ENCODE measurements at places on chromosomes 6 and 20. TPM values are rescaled to one million over a fixed set of nuclear protein-coding genes. Genes with fewer than 3 reads are reported as not detected.
A peak's percentile ranks its signal among the peaks of the same experiment; 100 is the strongest.

DNA sequence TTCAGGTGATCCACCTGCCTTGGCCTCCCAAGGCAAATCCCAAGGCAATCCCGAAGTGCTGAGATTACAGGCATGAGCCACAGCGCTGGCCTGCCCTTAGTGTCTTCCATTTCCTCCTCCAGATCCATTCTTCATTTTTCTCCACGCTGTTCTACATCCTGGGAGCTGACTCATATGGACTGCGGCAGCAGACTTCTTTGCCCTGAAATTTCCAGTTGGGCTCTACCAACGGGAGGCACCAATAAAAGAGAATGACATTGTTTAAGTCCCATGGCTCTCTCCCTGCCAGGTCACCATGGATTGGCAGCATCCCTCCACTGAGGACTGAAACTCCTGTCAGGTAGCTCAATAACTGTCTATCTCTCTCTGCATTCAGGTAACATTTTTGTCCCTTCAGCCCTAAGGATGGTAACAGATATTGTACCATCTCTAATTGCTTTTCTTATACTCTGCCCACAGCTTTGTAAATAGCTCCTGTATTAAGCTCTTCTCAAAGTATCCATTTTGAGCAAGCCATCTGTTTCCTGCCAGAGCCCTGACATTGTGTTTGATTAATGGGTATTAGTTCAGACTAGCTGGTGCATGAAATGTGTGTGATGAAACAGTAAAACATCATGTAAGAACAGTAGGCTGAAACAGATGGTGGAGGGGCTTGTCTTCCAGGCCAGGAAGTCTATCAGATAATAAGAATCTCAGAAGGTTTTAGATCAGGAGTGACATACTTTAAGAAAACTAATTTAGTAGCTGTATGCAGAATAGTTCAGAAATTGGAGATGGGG, 3.6 kb downstream of the TBCC start:
- H3K36me3 ChIP-seq, result peaks cover 11% of the 10 kb centered on the region
- no peaks in the 10 kb centered on the region for H3K27me3 ChIP-seq
- peak overlapping the region; percentile 92 for H3K4me3 ChIP-seq

DNA sequence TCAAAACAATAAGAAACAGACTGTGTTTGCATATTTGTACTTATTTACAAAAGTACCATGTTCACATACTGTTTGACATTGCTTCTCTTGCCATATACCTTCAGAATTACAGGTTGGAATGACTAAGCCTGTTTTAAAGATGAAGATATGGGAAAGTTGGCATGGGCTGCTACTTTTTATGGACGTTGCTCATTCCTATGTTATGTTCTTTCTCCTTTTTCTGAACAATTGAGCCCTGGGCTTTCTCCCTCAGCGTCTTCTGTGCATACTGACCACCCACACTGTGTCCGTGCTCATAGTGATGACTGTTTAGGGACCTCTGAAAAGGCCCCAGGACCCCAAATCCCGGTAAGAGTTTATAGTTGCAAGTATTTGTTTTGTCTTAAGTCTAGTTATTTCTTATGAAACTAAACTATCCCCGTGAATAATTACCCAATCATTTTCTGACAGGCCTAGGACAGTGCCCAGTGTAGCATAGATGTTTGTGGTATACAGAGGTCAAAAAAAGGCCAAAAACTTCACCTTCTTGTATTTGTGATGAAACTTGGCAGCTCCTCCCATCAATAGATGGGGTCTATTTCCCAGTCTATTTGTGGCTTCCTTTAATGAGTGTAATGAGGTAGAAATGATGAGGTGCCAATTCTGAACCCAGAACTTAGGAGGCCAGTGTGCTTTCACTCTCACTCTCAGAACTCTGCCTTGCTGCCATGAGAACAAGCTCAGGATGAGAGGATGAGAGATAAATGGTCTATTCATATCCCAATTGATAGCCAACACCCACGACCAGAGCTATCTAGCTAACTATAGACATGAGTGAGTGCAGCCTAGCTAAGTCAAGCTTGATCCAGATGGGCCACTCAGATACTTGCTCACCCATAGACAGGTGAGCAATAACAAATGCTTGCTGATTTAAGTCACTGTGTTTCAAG, 40.9 kb downstream of the GSTA4 start:
- no peaks in the 10 kb centered on the region for H3K36me3 ChIP-seq
- no peak overlapping the region for H3K27ac ChIP-seq
- DNase-seq, result no peak
- H3K27me3 ChIP-seq, result 0 out of 2 replicates have a peak, but pooled peaks cover 3% of the 10 kb centered on the region

- no peaks in the 10 kb centered on the region for H3K36me3 ChIP-seq
- no peaks in the 10 kb centered on the region for H3K4me1 ChIP-seq
Observed at GRCh38 chr20:35226884-35227681, 593 bp downstream of the MMP24 start.

DNA sequence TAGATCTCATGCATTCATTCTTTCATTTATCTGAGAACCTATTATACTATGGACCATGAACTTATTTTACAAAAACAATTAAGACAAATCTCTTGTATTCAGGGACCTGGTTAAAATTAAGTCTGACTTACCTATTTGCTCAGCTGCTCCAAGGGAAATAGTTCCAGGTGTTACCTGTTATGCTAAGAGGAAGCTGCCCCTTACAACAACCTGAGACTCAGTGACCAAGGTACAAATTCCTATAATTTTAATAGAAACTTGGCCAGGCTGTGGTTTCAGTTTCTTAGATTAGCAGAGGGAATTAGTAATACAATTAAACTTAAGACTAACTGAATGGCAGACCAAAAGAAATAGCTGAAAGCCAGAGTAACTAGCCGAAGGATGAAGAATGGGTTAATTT, 48.2 kb upstream of the GMPR start:
- DNase-seq, result no peak
- H3K4me1 ChIP-seq, result peaks cover 4% of the 10 kb centered on the region
- H3K27ac ChIP-seq, result no peak overlapping the region
- H3K4me3 ChIP-seq, result no peak overlapping the region
- H3K36me3 ChIP-seq, result no peaks in the 10 kb centered on the region

DNA sequence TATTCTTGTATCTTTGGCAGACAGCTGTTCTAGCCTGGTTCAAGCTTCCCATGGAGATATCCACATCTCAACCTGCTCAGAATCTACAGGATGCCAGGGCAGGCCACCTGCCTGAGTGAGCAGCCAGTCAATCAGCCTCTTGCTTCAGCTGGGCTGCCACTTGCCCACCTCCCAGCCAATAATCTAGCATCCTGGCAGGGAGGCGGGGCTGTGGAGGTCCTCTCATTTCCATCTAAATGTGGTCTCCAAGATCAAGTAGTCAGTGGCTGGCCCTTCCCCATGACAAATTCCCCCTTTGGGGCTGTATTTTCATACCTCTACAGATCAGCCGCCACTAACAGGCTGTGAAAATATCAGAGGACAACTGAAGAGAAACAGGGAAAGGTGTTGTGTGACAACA, 33.0 kb upstream of the SPDEF start:
- peak; percentile 54 for DNase-seq
- H3K27me3 ChIP-seq, result no peaks in the 10 kb centered on the region
- no peak overlapping the region for H3K27ac ChIP-seq
- H3K4me1 ChIP-seq, result peaks cover 41% of the 10 kb centered on the region
- no peak overlapping the region for H3K4me3 ChIP-seq

DNA sequence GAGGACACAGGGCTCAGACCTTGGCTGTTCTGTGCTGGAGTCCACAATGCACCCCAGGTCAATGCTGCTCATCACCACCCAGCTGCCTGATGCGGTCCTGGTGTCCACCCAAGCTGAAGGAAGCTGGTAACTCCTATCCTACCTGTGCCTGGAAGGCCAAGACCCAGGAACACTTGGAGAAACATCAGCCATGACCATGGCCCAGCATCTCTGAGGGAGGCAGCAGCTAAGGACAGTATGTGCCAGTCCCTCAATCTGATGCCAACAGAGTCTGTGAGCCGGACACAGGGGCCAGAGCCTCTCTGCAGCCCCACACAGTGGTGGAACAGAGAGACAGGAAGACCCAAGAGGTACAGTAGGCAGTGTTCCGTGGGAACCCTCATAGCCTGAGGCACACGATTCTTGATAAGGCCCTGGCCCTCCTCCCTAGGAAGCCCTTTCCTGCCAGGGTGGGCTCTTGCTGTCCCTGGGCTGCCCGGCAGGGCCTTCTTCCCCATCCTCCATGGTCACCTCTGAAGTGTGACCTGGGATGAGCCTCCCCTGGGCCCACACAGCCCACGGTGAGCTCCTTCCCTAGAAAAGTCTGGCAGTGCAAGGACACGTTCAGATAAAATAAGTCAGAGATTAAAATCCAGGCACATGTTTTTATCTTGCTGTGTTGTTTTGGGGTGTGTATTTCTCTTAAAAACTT, 170.7 kb downstream of the THBS2 start:
- H3K36me3 ChIP-seq, result no peaks in the 10 kb centered on the region
- H3K4me1 ChIP-seq, result no peaks in the 10 kb centered on the region
- no peaks in the 10 kb centered on the region for H3K27me3 ChIP-seq
- no peak overlapping the region for H3K27ac ChIP-seq
- no peak overlapping the region for H3K4me3 ChIP-seq

DNA sequence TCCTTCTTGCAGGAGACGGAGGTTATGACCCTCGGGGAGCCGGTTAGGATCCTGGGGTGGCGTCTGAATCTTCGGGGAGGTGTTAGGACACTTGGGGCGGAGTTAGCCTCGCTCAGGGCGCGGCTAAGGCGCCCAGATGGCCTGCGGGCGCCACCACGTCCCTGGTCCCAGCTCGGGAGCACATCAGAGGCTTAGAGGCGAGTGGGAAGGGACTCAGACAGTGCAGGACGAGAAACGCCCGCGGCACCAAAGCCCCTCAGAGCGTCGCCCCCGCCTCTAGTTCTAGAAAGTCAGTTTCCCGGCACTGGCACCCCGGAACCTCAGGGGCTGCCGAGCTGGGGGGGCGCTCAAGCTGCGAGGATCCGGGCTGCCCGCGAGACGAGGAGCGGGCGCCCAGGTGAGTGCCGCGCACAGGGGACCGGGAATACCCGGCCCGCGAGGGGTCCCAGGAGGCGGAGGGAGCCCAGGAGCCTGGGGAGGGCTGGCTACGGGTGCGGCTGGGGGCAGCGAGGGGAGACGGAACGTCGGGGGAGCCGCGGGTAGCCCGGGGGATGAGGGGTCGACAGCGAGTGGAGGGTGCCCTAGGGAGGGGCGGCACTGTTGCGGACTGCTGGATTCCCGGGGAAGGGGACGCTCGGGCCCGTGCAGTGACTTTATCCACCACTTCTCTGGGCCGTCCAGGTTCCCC, at the start of gene HCK:
HCK (plus strand) TSS at position 153 of the 688 bp plus-strand sequence.
- peak within 1 kb of the TSS; percentile 55 for H3K4me3 ChIP-seq
- no peaks in the 10 kb centered on the region for H3K36me3 ChIP-seq
- no peak for DNase-seq
- peaks cover 28% of the 10 kb centered on the region for H3K4me1 ChIP-seq
- H3K27ac ChIP-seq, result no peak within 1 kb of the TSS
- no peaks in the 10 kb centered on the region for H3K27me3 ChIP-seq

GRCh38 chr6:106561686-106562405, 67.5 kb downstream of the RTN4IP1 start:
- H3K27ac ChIP-seq, result peak overlapping the region; percentile 15
- no peak overlapping the region for H3K4me3 ChIP-seq
- peaks cover 73% of the 10 kb centered on the region for H3K36me3 ChIP-seq
- H3K4me1 ChIP-seq, result peaks cover 18% of the 10 kb centered on the region

GRCh38 chr6:124877468-124877867, 84.8 kb upstream of the RNF217 start:
- H3K27me3 ChIP-seq, result no peaks in the 10 kb centered on the region
- H3K27ac ChIP-seq, result no peak overlapping the region
- H3K36me3 ChIP-seq, result no peaks in the 10 kb centered on the region
- H3K4me3 ChIP-seq, result no peak overlapping the region
- DNase-seq, result no peak

The ZNF184 gene
- 18.8 TPM for total RNA-seq

The CARMIL1 gene
- not detected for total RNA-seq

The ARFGEF3 gene
- total RNA-seq, result not detected
